Stimulated activated CD4-positive, alpha-beta T cell treated with anti-CD3 and anti-CD28 coated beads, Interleukin-4, amount 100 ng/mL, for 48 hours (primary cell): ENCODE measurements at places on chromosomes 6 and 20.

GRCh38 chr20:61502433-61502832 lies 250.4 kb downstream of the CDH4 start:
- no peak for DNase-seq

- no peak for DNase-seq
Observed at GRCh38 chr20:63567136-63567385, 7.0 kb downstream of the HELZ2 start.

GRCh38 chr6:138031417-138031816 lies 75.8 kb downstream of the PERP start:
- DNase-seq = no peak

DNA sequence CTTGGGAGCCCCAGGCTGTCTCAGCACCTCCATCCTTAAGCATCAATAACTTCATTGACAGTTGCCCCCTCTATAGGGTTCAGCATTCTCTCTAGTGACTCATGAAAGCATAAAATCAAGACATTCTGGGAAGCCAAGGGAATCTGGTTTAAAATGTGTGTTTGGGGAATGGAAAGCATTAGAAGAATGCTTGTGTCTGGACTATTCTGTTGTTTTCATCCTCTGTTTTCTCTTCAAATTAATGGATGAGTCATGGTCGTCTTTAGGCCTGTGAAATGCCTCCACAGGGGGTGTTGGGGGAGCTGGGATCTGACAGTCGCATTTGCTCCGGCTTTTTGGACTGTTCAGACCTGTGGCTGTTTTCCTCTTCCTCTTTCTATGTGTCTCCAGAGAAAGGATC lies 279.7 kb downstream of the CDC5L start:
- DNase-seq = no peak

DNA sequence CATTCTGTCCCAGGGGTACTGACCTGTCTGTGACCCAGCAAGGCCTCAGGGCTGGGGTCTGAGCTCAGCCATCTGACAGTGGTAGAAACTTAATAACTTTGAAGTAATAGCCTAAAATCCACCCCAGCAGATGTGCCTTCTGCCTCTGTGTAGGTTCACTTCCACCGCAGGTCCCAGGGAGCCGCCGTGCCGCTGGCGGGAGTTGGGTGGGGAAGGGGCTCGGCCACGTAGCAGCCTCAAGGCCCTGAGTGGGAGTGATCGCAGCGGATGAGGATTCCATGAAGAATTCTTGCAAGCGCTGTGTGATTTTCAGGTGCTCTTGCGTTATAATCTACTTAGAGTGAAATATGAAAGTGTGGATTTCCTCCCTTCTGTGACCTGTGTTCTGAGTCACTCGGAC lies 163.7 kb downstream of the DTNBP1 start:
- DNase-seq = no peak

DNA sequence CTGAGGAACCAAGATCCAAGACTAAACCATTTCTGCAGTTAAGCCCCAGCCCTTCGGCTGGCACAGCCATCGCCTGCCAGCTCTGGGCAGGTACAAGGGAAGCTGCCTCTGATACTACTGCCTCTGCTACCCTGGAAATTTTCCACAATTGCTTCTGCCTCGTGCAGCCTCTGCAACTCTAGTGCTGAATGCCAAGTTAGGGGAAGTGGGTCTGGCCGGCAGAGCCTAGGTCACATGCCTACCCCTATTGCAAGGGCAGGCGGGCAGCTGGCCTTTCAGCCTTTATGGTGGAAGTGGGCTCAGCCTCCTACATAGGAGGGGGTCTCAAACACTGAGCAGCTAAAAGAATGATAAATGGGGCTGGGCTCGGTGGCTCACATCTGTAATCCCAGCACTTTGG lies 44.5 kb upstream of the TULP1 start:
- no peak for DNase-seq

DNA sequence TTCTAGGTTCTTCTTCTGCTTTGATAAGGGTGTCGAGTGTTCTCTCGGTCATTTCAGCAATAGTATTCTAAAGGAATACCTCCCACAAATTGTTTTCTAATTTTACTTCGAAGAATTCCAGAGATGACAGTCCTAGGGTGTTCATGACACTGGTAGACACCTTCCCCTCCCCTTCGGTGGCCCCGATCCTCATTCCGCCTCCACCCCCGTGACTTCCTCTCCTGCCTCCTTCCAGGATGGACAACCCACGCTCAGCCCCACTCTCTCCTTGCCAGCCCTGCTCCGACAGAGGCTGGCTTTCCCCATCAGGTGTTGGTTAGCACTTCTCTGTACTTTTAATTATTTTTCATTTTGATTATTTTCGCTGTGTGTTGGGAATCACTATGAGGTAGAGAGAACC lies 254.8 kb upstream of the QKI start:
- no peak for DNase-seq
